ENCODE measurements at places on chromosomes 2 and 18.
A peak's percentile ranks its signal among the peaks of the same experiment; 100 is the strongest.

GRCh38 chr18:12009581-12010140, 28.4 kb downstream of the IMPA2 start:
- no peak for DNase-seq

GRCh38 chr2:185201063-185201462, 537.5 kb upstream of the FSIP2 start:
- DNase-seq = no peak

DNA sequence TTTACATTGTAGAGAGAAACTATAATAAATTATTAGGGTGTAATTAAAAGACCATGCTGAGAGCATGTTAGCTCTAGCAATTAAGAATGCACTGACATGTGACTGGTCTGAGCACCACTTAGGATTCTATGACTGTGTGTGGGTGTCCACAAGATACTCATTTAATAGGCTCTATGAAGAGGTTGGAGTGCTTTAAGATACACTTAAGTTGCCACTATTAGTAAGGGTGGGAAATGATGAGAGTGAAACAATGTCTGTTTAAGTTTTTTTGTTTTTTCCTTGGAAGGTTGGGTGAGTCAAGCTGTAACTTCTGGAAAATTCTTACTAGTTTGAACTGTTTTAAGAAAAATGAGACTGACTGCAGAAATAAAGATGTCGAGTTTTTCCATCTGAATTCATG, 1.8 kb upstream of the FAP start:
- DNase-seq = no peak

- DNase-seq = no peak
Observed at GRCh38 chr2:138621139-138621538, 119.6 kb downstream of the SPOPL start.

GRCh38 chr2:160407393-160408172, 86.0 kb downstream of the RBMS1 start:
- DNase-seq = peak; percentile 46
